ENCODE measurements at places on chromosomes 12 and 14. TPM values are rescaled to one million over a fixed set of nuclear protein-coding genes. Genes with fewer than 3 reads are reported as not detected.

DNA sequence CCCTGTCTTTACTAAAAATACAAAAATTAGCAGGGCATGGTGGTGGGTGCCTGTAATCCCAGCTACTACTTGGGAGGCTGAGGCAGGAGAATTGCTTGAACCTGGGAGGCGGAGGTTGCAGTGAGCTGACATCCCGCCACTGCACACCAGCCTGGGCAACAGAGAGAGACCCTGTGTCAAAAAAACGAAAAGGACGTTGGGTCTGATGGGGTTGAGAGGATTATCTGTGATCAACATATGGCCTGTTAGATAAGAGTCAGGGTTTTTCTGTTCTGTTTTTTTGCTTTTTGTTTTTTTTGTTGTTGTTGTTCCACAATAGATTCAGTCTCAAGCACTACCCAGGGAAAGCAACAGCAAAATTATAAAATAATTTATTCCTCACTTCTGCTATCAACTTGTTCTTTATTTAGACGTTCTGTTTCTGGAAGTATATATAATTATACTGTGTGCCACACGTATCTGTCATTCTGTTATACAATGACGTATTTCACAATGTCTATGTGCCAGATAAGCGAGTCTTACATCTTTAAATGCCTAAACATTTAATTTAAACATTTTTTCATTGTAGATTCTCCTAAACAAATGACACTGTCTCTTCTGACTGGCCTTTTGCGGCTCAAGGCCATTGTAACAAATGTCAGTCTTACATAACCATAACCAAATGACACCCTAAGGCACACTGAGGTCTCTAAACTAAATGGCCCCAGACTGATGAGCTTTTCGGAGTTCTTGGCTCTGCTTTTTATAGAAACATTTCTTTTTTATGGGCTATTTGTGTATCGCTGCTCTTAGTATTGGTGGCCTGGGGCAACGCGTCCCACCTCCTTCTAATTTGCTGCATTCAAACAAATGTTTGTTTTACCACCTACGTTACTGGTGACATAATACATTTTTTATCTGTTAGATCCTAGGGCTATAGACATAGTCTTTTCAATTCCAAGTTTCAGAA lies 7.2 kb upstream of the P2RX4 start:
- DNase-seq, result no peak

- DNase-seq, result peak; percentile 38
These were observed 117.1 kb downstream of the SLC25A47 start for GRCh38 chr14:100440207-100440631.

GRCh38 chr12:60398547-60398946 lies 802.7 kb downstream of the SLC16A7 start:
- DNase-seq, result no peak

DNA sequence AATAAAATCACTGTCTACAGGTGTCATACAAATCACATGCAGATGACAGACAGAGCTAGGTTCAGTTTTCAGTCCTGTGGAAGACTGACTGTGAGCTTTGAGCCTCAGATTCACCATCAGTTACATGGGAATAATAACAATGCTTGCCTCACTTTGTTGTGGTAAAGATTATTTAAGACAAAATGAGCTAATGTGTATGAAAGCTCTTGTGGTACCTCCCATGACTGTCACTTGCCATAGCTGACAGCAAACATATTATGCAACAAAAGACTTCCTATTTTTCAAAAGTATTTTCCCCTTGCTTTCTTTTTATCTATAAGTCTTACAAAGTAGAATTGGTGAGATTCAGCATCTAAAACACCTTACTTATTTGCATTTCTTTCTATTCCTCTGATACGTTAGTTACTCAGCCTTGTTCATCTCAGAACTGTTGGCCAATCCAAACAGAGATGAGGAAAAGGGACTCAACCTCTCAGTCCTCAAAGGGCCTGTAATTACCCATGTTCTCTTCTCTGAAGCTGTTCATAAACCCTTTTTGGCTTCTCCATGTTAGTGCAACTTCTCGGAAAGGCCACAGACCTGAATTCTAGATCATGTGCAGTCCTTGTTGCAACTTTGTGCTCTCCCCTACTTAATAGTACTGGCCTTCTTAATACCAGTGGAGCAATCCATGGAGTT lies 8.8 kb upstream of the DDHD1 start:
- no peak for DNase-seq

- DNase-seq, result no peak
These were observed 13.9 kb upstream of the CLEC4E start for GRCh38 chr12:8554451-8555195.

DNA sequence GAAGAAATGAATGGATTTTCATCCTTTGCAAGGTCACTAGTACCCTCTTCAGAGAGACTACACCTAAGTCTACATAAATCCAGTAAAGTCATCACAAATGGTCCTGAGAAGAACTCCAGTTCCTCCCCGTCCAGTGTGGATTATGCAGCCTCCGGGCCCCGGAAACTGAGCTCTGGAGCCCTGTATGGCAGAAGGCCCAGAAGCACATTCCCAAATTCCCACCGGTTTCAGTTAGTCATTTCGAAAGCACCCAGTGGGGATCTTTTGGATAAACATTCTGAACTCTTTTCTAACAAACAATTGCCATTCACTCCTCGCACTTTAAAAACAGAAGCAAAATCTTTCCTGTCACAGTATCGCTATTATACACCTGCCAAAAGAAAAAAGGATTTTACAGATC lies 40.8 kb downstream of the SPATA7 start:
- no peak for DNase-seq

- DNase-seq, result no peak
These were observed 15.3 kb upstream of the BDKRB2 start for GRCh38 chr14:96189281-96189711.

DNA sequence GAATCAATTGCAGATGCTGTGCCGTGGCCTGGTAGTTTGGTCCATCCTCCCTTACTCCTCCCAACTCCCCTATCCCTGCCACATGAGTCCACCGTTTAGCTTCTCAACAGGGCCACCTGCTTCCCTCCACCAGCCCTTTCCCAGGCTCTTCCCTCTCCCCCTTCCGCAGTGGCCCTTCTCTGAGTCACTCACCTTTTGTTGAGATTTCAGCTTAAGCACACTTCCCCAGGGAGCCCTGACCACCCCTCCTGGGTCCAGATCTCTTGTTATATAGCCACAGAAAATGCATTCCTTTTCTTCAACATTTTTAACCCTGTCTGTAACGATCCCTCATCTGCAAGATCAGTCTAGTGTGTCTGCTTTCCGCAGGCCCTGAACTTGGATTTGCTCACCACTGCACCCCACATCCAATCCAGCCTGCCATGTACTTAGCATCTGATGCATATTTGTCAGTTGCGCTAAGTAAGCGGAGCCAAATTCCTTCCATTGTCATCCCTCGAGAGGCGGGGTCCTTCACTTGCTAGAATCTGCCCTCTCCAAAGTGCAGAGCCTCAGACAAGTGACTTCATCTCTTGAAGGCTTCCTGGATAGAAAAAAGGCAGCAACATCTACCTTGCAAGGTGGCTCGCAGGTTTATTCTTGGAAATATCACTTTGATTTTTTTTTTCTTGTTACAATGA lies 41.1 kb downstream of the TMEM63C start:
- no peak for DNase-seq

GRCh38 chr12:25495331-25496097 lies 57.6 kb downstream of the LMNTD1 start:
- no peak for DNase-seq

DNA sequence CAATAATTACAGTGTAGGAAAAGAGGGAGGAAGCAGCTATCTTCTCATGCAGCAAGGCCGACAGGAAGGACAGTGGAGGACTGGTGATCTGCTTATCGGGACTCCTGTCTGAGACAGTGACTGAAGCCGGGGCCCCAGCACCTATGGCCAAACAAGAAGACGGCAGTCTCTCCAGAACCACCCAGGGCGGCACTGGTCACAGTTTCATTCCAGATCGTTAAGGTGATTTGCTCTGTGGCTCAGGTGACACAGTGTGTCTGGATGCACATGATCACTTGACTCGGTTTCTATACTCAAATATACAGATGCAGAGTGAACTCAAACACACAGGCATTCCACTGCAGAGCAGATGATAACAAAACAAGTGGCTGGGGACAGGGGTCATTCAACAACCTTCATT lies 52.1 kb upstream of the CORO1C start:
- no peak for DNase-seq

GRCh38 chr12:21813751-21814150 lies 39.2 kb upstream of the KCNJ8 start:
- no peak for DNase-seq

DNA sequence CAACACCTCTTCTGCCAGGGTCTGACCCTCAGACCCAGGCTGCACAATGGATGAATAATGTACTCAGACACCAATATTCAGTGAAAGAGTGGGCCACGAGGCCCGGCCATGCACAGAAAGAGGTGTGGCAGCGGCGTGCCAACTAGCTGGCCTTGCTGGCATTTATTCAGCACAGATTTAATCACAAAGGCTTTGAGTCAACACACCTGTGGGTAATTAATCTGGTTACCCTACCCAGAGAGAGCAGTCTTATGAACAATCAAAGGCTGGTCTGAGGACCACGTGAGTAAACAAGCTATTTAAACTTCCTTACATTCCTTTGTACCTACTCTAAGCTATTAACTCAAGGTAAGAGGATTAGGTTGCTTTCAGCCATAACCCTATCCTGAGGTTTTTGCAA lies 324.8 kb downstream of the C12orf50 start:
- no peak for DNase-seq

The SLC39A5 gene
- 1.1 TPM for total RNA-seq
